ENCODE measurements at places on chromosomes 13 and 19.
A peak's percentile ranks its signal among the peaks of the same experiment; 100 is the strongest.

DNA sequence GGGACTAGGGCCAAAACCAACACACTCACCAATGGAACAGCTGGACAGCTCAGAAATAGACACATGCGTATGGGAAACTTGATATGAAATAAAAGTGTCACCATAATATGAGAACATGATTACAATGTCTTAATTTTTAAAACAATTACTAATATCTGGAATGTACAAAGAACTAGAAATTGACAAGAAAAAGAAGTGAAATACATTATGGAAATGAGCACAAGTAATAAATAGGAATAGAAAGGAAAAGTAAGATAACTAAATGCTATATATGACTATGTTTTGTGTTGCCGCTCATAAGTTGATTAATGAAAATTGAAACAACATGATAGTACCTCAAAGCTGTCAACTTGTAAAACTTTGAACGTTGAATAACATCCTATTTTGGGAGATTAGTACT, 801.1 kb downstream of the SLITRK5 start:
- no peak for DNase-seq

DNA sequence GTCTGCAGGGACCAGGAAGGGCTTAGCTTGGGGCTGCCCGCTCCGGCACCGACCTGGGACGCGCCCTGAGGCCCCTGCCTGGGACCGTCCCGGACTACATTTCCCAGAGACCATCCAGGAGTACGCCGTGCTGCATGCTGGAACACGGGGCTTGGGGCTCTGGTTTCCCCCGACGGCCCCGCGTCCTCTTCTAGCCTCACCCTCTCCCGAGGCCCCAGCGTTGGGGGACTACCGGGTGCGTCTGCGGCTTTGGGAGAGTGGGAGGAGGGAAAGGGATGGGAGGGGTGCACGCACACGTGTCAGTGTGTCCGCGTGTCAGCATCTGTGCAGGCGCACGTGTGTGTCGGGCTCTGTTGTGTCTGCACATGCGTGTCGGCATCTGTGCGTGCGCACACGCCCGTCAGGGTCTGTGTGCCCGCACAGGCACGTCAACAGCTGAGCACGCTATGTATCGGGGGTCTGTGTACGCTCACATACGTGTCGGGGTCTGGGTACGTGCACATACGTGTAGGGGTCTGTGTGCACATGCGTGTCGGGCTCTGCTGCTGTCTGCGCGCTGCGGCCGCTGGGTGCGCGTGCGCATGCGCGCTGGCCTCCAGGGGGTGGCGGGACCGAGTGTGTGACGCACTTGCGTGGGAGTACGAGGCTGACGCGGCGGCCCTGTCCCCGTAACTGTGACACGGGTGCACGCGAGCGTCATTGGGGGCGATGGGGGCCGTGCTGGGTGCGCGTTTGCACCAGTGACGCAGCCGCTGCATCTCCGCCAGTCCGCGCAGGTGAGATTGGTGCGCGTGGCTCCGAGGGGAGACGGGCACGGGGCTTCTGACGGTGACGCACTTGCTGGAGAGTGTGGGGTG, at the start of gene ZNF331:
ZNF331 (plus strand) TSS at position 625 of the 857 bp plus-strand sequence. CDS start 31,232 bp downstream, outside the sequence.
- DNase-seq: peak; percentile 10

DNA sequence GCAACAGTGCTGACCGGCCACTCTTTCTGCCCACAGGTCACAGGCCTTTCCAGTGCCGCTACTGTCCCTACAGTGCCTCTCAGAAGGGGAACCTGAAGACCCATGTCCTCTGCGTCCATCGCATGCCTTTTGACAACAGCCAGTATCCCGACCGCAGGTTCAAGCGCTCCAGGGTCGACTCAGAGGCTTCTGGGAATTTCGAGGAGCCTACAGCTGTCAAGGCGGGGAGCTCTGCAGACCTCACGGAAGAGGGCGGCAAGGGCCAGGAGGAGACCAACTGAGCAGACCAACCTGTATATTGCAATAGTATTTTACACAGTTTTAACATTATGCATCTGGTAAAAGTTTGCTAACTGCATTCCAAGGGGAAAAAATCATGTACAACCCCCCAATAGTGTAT, 338.5 kb downstream of the ZNF536 start:
- DNase-seq: peak; percentile 61

- peak; percentile 87 for DNase-seq
These were observed 262.7 kb downstream of the DNAJC15 start for GRCh38 chr13:43285933-43286597.

- no peak for DNase-seq
These were observed at the start of gene GNG8 for GRCh38 chr19:46635920-46636761. Gene GNG8 (minus strand): TSS chr19:46636202. CDS start chr19:46634682, 1,520 bp downstream.

DNA sequence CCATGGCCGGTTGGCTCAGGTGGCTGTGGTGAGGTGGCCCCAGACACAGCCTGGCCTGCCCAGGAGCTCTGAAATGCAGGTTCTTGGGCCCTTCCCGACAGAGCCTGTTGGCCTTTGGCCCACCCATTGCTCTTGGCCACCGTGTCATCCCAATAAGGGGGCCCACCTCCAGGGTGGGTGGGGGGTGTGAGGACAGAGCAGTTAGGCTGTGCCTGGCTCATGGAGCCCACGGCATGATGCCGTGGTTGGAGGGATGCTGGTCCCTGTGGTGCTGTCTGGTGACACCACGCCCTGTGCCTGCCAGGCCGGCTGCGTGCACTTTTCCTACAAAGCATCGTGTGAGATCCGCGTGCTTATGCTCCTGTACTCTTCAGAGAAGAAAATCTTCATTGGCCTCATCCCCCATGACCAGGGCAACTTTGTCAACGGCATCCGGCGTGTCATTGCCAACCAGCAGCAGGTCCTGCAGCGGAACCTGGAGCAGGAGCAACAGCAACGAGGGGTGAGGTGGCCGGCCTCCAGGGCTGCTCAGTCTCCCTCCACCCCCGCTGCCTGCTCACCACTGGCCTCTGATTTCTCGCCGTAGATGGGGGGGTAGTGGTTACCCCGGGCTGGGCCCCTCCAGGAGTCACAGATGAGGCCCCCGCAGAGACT, 7.6 kb downstream of the PNKP start:
- DNase-seq: no peak

DNA sequence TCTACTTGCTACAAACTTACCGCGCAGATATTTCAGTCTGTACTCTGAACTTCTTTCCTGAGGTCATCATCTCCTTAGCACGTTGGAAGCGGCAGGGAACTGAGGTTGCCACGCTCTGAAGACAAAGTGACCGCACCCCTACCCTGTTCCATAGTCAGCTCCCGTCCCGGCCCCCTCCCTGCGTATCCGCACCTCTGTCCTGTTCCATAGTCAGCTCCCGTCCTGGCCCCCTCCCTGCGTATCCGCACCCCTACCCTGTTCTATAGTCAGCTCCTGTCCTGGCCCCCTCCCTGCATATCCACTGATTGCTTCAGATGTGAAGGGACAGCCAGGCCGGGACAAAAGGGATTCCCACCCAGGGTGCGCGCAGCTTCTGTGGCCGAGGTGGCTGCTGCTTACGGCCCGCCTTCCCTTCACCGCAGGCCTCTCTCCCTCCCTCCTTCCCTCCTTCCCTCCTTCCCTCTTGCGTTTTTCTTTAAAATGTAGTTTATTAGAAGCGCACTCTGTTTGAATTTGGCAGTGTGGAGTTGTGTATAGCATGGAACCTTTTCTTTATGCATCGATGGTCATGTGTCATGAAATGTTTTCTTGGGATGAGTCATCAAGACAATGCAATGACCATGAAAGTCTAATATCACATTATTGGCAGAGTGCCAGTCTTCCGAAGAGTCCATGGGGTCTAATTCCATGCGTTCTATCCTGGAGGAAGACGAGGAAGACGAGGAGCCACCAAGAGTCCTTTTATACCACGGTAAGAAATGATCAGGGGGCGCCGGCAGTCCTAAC, 21.9 kb upstream of the NDUFS7 start:
- no peak for DNase-seq

DNA sequence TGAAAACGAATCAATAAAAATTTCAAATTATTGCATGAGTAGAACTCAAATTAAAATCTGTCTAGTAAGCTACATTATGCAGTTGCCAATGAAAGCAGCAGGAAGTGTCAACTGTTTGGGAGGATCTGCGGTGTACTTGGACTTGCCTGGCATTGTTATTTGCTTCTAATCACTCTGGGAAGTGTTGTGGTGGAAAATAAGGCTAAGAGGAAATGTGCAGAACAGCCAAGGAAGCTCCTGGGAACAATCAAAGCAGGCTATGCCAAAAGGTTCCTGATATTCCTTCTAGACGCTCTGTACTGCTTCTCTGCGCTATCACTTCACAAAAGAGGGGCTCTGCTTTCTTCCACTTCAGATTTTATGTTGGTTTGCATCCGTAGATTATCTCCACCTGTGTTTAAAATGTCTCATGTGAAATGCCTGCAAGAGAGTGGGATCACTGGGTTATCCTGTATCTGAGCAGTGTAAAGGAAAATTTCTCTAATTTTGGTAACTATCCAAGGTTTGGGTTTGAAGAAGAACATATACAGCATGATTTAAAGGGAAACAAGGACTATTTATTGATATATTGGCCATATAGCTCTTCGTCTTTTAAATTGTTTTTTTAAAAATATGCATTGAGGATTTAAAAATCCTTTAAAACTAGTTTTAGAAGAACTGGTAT, 182.7 kb upstream of the CSNK1A1L start:
- DNase-seq: no peak

GRCh38 chr13:85419611-85420010, 379.6 kb downstream of the SLITRK6 start:
- DNase-seq: no peak

- no peak for DNase-seq
These were observed 8.2 kb downstream of the CAPN12 start for GRCh38 chr19:38736036-38736412.

GRCh38 chr13:84303035-84303434, 420.8 kb upstream of the SLITRK1 start:
- no peak for DNase-seq

GRCh38 chr19:31089681-31090080, 259.6 kb downstream of the TSHZ3 start:
- DNase-seq: no peak

GRCh38 chr13:110699148-110700145, 6.5 kb downstream of the CARS2 start:
- DNase-seq: no peak

GRCh38 chr13:44230071-44230470, 143.6 kb upstream of the SERP2 start:
- no peak for DNase-seq

GRCh38 chr19:49889687-49890348, 6.9 kb downstream of the IL4I1 start:
- no peak for DNase-seq

GRCh38 chr19:43596842-43597461, 557 bp downstream of the ZNF576 start:
- no peak for DNase-seq

DNA sequence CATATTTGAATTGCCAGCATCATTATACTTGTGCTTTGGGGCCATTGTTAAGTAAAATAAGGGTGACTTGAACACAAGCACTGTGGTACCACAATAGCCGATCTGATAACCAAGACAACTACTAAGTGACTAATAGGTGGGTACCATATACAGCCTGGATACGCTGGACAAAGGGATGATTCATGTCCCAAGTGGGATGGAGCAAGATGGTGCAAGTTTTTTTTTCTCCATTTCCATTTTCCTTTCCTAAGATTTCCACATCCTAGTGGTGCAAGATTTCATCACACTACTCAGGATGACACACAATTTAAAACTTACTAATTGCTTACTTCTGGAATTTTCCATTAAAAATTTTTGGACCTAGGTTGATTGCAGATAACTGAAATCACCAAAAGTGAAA, 15.1 kb downstream of the BRCA2 start:
- DNase-seq: no peak

- no peak for DNase-seq
These were observed 9.4 kb downstream of the ARHGAP33 start for GRCh38 chr19:35784503-35785338.

- no peak for DNase-seq
These were observed 127.3 kb downstream of the STARD13 start for GRCh38 chr13:33158271-33158670.

DNA sequence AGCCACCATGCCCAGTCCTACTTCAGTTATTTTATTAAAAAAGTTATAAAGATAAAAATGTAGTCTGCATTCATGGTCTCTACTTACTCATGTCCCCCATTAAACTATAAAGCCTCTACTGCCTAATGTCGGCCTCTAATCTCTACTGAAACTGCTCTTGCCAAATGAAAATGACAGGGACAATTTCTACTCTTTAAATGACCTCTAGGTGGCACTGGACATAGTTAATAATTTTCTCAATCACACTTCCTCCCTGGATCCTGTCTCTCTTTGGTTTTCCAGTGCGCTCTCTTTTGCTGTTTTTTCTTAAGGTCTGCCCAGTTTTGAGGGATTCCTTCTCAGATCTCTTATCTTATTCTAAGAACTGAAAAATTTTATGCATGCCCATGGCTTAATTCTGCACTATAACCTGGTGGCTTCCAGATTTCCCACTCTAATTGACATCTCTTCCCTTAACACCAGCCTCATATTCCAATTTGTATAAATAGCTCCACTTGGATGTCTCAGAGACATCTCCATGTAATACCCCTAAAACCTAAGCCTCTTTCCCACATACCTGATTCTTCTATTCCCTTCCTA, 54.3 kb downstream of the MTMR6 start:
- peak; percentile 8 for DNase-seq

- DNase-seq: no peak
These were observed 153.1 kb downstream of the KDM4B start for GRCh38 chr19:5122121-5122400.

GRCh38 chr13:38902551-38902950, 88.1 kb downstream of the STOML3 start:
- no peak for DNase-seq

DNA sequence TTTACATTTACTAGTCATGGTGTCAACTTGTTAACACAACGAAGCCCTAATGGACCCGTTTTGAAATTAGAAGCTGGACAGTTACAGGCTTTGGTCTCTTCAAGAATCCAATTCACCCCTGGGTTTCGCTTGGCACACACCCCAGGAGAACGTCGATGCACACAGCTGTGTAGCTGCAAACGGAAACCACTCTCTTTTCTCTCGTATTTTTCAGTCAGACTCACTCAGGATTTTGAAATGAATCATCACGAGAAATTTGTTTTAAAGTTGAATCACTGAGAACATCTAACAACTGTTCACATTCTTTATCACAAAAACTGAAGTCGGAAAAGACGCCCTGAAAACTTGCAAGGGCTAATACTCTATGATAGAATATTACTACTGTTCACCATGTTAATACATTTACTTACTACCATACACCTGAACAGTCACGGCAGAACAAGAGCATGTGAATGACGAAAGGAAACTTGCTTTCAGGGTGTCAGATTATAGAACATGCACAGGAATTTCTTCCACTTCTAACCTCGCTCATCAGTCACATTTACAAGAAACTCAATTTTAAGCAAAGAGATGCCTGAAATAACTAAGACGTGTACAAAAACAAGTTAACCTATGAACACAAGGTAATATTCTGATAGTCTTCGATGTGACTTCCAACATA, 4.7 kb downstream of the PNMA8A start:
- DNase-seq: no peak

DNA sequence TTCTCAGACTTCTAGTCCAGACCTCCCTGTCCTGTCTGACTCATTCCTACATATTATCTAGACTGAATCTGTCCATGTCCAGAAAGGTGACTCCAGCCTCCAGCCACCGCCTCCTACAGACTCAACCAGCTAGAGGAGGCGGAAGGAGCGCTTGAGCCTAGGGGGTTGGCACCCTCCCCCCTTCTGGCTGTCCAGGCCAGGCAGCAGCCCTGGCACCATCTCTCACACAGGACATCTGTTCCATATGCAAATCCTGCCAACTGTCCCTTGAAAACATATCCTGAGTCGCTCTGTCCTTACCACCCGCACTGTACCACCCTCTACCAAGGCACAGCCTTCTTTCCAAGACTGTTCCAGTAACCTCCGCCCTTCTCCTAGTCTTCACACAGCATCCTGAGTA, 150.7 kb upstream of the WASF3 start:
- no peak for DNase-seq
